GM12878 (cell line): ENCODE measurements at places on chromosomes 6 and 20. TPM values are rescaled to one million over a fixed set of nuclear protein-coding genes. Genes with fewer than 3 reads are reported as not detected.

FUT9 gene
- total RNA-seq, result not detected in 2 replicates

DNA sequence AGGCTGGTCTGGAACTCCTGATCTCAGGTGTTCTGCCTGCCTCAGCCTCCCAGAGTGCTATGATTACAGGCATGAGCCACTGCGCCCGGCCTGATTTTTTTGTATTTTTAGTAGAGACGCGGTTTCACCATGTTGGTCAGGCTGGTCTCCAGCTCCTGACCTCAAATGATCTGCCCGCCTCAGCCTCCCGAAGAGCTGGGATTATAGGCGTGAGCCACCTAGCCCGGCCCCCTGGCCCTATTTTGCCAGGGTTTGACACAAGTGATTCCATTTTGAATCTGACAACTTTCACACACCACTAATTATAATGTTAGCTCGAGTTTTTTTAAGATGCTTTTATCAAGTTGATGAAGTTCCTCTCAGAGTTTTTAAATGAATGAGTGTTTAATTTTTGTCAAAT is 25.6 kb downstream of the TTLL9 start:
- no peak overlapping the region for H3K27ac ChIP-seq
- no peaks in the 10 kb centered on the region for H3K27me3 ChIP-seq
- no peaks in the 10 kb centered on the region; the same call in 1 of the 2 replicates for H3K4me1 ChIP-seq
- no peak for DNase-seq
- no peaks in the 10 kb centered on the region for H3K36me3 ChIP-seq

FAM110A gene
- total RNA-seq, result 14.8 and 15.9 TPM in 2 replicates

COX4I2 gene
- total RNA-seq, result not detected in 2 replicates

DNA sequence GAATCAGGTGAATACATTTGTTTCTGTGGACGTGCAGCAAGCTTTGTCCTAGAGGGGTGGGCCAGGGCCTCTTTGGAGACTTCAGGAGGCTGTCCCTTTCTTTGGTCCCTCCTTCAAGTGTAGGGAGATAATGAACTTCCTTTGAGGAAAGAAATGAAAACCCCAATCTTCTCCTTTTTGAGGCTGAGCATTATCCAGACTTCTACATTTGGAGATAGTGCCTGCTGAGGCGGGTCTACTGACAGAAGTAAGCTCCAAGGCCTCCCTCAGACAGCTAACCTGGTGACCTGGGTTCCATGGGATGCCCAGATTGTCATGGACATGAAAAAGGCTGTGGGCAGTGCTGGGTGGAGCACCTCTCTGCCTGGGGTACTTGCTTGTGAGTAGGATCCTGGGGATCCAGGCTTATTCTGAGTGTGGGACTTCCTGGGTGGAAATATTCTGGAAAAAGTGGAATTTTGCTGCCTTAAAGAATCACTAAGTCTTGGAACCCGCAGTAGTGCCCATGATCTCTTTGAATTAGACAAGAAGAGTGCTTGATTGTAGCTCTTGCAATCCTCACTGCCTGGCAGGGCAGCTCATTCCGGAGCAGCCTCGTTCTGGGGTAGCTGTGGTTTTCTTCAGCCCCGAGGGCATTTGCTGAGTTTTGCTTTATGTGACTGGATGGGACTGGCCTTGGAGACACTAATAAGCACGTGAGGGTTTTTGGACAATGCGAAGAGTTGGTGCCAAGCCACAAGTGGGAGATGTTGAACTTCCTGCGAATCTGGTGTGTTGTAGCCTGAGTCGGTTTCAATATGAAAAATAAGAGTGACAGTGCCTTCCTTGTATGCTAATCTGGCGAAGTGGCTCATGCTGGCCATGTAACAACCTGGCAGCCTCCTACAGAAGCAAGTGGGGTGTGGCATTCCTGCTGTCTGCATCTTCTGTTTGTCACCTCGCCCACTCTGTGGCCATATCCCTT is 28.1 kb downstream of the SNRNP48 start:
- peaks cover 5% of the 10 kb centered on the region; the same call in 1 of the 2 replicates for H3K4me1 ChIP-seq
- H3K36me3 ChIP-seq, result no peaks in the 10 kb centered on the region; the same call in 1 of the 2 replicates
- H3K4me3 ChIP-seq, result no peak overlapping the region
- peak; percentile 38 for DNase-seq
- H3K27ac ChIP-seq, result no peak overlapping the region

PDE7B gene
- not detected in 2 replicates for total RNA-seq

GRCh38 chr6:159836718-159837490 is 36.8 kb downstream of the PNLDC1 start:
- H3K4me3 ChIP-seq, result no peak overlapping the region
- no peaks in the 10 kb centered on the region for H3K4me1 ChIP-seq
- H3K36me3 ChIP-seq, result no peaks in the 10 kb centered on the region
- no peaks in the 10 kb centered on the region for H3K27me3 ChIP-seq
- DNase-seq, result no peak

GRCh38 chr6:219019-219570 is 73.2 kb upstream of the DUSP22 start:
- no peaks in the 10 kb centered on the region for H3K36me3 ChIP-seq
- H3K4me3 ChIP-seq, result peak overlapping the region; percentile 47; the same call in 1 of the 2 replicates
- H3K4me1 ChIP-seq, result peaks cover 93% of the 10 kb centered on the region
- H3K27ac ChIP-seq, result peak overlapping the region; percentile 94
- DNase-seq, result peak; percentile 73

DNA sequence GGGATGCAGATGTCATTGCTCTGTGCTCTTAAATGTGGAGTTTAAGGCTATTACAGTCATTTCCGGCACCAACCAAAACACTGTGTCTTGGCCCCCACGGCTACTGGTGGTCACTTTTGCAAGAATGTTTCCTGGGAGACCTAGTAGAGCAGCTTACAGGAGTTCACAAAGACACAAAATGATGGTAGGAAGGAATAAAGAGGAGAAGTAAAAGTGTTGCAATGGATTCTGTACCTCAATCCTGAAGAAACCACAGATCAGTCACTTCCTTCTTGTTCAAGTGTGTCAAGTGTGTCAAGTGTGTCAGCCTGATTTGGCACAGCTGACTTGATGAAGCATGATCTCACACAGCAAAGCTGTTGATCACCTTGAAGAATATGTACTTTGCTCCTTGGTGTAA is 344.0 kb downstream of the PLCB1 start:
- no peaks in the 10 kb centered on the region for H3K27me3 ChIP-seq
- H3K4me3 ChIP-seq, result no peak overlapping the region
- H3K36me3 ChIP-seq, result no peaks in the 10 kb centered on the region
- DNase-seq, result no peak

- DNase-seq, result no peak
- H3K36me3 ChIP-seq, result no peaks in the 10 kb centered on the region
- peaks cover 27% of the 10 kb centered on the region for H3K4me1 ChIP-seq
Observed at GRCh38 chr6:33903579-33903978, 99.8 kb upstream of the MLN start.

- peaks cover 3% of the 10 kb centered on the region; the same call in 1 of the 2 replicates for H3K4me1 ChIP-seq
- no peak for DNase-seq
- H3K27me3 ChIP-seq, result no peaks in the 10 kb centered on the region
- H3K27ac ChIP-seq, result no peak overlapping the region
- H3K36me3 ChIP-seq, result peaks cover 3% of the 10 kb centered on the region; the same call in 1 of the 2 replicates
Observed at GRCh38 chr6:16450285-16450684, 211.9 kb downstream of the GMPR start.

DNA sequence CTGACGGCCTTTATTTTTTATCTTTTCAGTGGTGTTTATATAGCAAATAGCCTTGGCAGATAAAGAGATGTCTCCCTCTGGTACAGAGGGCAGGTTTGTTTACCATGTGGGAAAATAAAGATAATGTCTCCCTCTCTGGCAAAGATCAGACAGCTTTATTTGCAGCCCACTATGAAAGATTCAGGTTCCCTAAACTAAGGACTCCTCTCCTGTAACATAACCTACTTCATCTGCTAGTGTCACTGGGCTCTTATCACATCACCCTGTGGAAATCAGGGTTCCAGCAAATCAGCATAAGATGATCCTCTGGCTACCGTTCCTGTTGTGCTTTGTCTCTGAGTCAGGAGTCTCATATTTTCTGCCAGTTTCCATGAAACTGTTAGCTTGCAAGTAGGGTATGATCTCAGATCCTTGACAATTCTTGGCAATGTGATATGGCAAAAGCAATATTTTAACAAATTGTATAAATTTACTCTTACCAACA is 3.1 kb downstream of the FBXL4 start:
- H3K36me3 ChIP-seq, result no peaks in the 10 kb centered on the region
- H3K27me3 ChIP-seq, result no peaks in the 10 kb centered on the region
- no peak for DNase-seq
- H3K27ac ChIP-seq, result no peak overlapping the region
- H3K4me3 ChIP-seq, result no peak overlapping the region

DNA sequence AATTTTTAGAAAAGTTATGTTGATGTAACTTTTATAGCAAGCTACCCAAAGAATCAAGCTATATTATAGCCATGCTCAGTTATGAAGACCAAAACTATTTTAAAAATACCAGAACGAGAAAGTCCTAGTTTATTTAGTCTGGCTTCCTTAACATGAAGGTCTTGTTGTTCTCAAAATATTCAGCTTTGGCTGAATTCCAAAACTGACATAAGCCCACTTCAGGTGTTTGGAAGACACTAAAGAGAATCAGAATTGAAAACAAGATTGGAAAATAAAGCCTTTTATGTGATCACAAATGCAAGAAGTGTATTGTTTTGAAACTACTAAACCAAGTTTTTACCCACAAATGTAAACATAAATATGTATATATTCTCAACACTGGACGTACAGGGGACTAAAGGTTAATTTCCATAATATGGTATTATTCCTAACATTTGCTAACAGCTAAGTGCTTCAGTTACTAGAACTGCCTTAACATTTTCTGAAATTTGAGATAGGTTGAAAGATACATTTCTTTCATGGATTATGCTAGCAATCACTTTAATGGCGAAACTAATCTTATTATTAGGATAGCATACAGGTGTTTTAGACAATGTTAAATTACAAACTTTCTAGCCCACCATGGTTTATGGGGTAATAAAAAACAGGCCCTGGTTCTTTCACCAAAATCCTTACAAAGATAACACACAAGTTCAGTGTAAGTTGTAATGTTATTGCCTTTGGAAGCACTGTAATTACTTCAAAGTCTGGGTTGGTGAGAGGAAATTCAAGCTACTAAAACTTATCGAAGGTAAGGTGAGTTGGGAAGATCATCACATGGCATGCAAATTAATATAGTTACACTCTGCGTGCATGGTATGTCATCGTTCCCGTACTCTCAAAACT is 1.6 kb downstream of the MAP3K5 start:
- no peak for DNase-seq
- H3K4me3 ChIP-seq, result peak overlapping the region; percentile 71
- H3K27ac ChIP-seq, result peak overlapping the region; percentile 98
- H3K4me1 ChIP-seq, result peaks cover 12% of the 10 kb centered on the region
- H3K36me3 ChIP-seq, result peaks cover 5% of the 10 kb centered on the region; the same call in 1 of the 2 replicates
- H3K27me3 ChIP-seq, result no peaks in the 10 kb centered on the region

- H3K4me3 ChIP-seq, result no peak overlapping the region
- H3K4me1 ChIP-seq, result peaks cover 8% of the 10 kb centered on the region
- H3K27ac ChIP-seq, result no peak overlapping the region
- no peak for DNase-seq
- no peaks in the 10 kb centered on the region; the same call in none of the 2 replicates for H3K36me3 ChIP-seq
- H3K27me3 ChIP-seq, result no peaks in the 10 kb centered on the region
Observed at GRCh38 chr20:17675519-17676377, 6.3 kb downstream of the RRBP1 start.

- H3K4me1 ChIP-seq, result no peaks in the 10 kb centered on the region
- H3K27ac ChIP-seq, result no peak overlapping the region
- H3K27me3 ChIP-seq, result no peaks in the 10 kb centered on the region
- no peak for DNase-seq
- H3K4me3 ChIP-seq, result no peak overlapping the region
Observed at GRCh38 chr6:4957521-4958231, 46.2 kb downstream of the RPP40 start.

ANKRD66 gene
- total RNA-seq, result not detected in 2 replicates

RAET1L gene
- total RNA-seq, result not detected in 2 replicates

- H3K27ac ChIP-seq, result no peak overlapping the region
- DNase-seq, result no peak
- no peaks in the 10 kb centered on the region for H3K27me3 ChIP-seq
Observed at GRCh38 chr6:154441995-154442310, 68.5 kb downstream of the CNKSR3 start.

DNA sequence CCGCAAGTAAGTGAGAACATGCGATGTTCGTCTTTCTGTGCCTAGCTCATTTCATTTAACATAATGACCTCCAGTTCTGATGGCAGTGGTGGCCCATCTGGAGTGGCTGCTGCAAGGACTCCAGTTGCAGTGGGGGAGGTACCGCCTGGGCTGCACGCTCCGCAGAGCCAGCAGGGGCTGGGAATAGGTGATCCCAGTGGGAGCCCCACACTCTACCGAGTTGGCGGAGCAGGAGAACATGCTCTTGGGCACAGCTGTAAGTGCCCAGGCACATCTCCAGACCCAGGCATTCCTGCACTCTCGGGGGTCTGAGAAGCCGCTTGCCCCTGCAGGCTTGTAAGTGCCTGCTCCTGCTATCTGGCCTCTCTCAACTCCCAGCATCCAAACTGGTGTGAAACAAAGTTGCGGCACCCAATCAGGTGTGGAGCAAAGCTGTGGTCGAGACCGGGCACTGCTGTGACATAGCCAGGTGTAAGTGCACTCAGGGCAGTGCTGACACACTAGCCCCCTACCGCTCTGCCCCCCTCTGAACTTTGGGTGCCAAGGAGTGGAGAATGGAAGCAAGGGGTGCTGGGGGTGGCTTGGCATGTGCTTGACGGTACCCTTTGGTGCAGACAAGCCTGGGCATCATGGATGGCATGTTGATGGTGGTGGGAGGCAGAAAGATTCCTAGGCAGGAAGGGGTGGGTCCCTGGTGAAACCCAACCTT is 130.2 kb downstream of the HTR1B start:
- H3K4me1 ChIP-seq, result no peaks in the 10 kb centered on the region
- DNase-seq, result no peak
- H3K36me3 ChIP-seq, result no peaks in the 10 kb centered on the region
- H3K27ac ChIP-seq, result no peak overlapping the region
- H3K4me3 ChIP-seq, result no peak overlapping the region

GRCh38 chr6:29504961-29505360 is 17.2 kb upstream of the MAS1L start:
- peaks cover 9% of the 10 kb centered on the region for H3K4me1 ChIP-seq
- no peak overlapping the region for H3K4me3 ChIP-seq
- no peak overlapping the region for H3K27ac ChIP-seq
- H3K27me3 ChIP-seq, result 0 out of 2 replicates have a peak, but pooled peaks cover 1% of the 10 kb centered on the region

GRCh38 chr20:34082232-34082887 is 29.7 kb downstream of the EIF2S2 start:
- no peak overlapping the region for H3K27ac ChIP-seq
- H3K4me1 ChIP-seq, result no peaks in the 10 kb centered on the region
- no peak for DNase-seq
- no peaks in the 10 kb centered on the region for H3K27me3 ChIP-seq

TFEB gene
- total RNA-seq, result 97.7 and 108 TPM in 2 replicates

DNA sequence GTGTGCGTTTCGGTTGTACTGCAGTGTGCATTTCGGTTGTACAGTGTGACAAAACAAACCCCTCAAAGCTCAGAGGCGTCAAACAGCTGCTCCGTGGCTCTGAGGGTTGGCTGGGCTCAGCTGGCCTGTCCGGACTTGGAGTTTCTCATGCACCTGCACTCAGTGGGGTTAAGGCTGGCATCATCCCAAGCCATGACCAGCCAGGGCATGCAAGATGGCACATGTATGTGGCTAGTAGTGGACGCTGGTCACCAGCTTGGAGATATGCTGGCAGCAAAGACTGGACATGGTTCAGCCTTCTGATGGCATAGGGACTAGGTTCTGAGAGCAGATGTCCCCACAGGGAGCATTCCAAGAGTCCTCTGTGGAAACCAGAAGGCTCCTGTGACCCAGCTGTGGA is 187.2 kb downstream of the CDH4 start:
- H3K4me3 ChIP-seq, result no peak overlapping the region
- DNase-seq, result no peak
- H3K27me3 ChIP-seq, result no peaks in the 10 kb centered on the region
- H3K27ac ChIP-seq, result no peak overlapping the region

- H3K4me3 ChIP-seq, result peak overlapping the region; percentile 52; the same call in 1 of the 2 replicates
- no peaks in the 10 kb centered on the region for H3K36me3 ChIP-seq
- H3K27ac ChIP-seq, result peak overlapping the region; percentile 80
- H3K4me1 ChIP-seq, result peaks cover 19% of the 10 kb centered on the region
- H3K27me3 ChIP-seq, result no peaks in the 10 kb centered on the region
Observed at GRCh38 chr6:25035512-25036435, 100.0 kb upstream of the RIPOR2 start.
